Prostate gland (tissue), 2 donors: ENCODE measurements at places on chromosomes 11 and 22.
A peak's percentile ranks its signal among the peaks of the same experiment; 100 is the strongest.

GRCh38 chr11:66636411-66636810, 2.1 kb upstream of the RBM4 start:
- no peak for DNase-seq

DNA sequence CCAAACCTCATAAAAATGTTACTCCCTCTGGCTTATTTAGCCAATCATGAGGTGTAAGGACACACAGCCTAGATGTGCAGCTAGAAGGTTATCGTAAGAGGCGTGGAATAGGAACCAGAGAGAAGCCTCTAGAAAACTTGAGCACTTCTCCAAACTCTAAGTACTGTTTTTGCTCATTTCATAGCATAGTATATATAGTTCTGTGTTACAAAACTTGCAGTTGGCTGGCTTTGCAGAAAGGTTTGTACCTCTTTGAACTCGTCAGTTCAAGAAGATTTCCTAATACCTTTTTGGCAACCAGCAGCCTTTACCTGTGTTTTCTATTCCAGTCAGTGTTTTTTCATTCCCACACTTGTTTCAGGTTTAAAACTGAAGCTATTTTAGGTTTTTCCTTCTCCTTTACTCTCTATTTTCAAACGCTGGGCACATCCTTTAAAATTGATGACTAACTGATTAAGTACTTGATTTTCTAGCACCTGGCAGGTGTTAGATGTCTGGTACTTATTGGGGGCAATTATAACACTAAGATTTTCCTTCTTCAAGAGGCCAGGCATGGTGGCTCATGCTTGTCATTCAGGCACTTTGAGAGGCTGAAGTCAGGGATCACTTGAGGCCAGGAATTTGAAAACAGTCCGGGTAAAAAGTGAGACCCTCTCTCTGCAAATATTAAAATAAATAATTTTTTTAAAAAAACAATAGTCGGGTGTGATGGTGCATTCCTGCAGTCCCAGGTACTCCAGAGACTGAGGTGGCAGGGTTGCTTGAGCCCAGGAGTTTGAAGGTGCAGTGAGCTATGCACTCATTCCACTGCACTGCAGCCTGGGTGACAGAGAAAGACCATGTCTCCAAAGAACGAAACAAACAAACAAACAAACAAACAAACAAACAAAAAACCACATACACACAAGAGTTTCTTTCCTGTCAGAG, 125.2 kb downstream of the LRRC4C start:
- DNase-seq, result no peak

GRCh38 chr22:48105259-48105658, 1342.8 kb downstream of the TBC1D22A start:
- no peak for DNase-seq

DNA sequence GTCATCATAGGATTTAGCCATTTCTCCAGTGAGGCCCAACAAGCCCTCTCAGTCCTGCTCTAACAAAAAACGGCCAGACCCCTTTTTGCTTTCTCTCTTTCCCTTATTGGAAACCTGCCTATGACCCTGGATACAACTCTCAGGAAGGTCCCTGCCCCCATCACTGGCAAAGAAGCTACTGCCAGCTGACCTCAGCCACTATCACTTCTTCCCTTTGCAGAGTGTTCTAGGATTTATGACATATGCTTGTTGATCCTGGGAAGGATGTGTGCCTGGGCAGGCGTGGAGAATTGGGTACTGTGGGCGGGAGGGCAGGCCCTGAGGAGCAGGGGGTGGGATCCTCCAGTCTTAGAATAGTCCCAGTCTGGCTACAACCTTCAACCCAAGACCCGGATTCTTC, 7.5 kb downstream of the PGAP2 start:
- no peak for DNase-seq

GRCh38 chr11:115334932-115335788, 169.1 kb downstream of the CADM1 start:
- DNase-seq, result no peak

- peak; percentile 22 for DNase-seq
Observed at GRCh38 chr11:62665599-62666258, 617 bp downstream of the CSKMT start.

DNA sequence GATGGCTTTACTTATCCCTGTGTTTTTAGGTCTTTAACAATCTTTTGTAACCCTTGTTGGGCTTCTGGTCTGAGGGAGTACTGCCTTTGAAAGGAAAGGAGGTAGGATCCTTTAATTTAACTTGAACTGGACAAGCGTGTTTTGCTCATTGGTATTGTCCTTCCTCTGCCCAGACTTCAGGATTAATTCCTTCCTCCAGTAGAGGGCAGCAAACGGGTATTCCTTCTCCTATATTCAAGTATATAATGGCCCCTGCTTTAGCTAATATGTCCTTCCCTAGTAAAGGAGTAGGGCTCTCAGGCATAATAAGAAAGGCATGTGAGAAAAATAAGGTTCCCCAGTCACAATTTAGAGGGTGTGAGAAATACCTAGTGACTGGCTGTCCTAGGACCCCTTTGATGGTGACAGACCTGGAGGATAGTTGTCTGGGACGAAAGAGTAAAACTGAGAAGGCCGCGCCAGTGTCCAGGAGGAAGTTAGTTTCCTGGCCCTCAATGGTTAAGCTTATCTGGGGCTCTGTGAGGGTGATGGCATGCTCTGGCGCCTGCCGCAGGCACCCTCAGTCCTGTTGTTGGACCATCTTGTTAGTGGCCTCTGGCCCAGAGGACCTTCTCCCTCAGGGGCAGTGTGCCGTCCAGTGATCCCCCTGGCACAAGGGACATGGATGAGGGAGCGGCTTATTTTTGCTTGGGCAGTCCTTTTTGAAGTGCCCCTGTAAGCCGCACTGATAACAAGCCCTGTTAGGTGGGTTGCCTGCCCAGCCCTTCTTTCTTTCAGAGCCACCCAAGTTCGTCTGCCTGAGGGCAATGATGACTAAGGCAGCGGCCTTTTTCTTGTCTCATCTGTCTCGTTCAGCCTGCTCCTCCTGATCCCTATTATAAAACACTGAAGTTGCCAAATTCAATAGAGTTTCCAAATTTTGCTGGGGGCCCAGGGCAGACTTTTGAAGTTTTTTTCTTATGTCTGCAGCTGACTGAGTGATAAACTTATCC, 51.8 kb downstream of the C11orf71 start:
- DNase-seq, result peak; percentile 70
